ENCODE measurements at places on chromosomes 12 and 14.

GRCh38 chr14:104474495-104475213 lies 104.9 kb upstream of the C14orf180 start:
- DNase-seq, result no peak

GRCh38 chr12:69502345-69503081 lies 32.3 kb downstream of the FRS2 start:
- DNase-seq, result no peak

DNA sequence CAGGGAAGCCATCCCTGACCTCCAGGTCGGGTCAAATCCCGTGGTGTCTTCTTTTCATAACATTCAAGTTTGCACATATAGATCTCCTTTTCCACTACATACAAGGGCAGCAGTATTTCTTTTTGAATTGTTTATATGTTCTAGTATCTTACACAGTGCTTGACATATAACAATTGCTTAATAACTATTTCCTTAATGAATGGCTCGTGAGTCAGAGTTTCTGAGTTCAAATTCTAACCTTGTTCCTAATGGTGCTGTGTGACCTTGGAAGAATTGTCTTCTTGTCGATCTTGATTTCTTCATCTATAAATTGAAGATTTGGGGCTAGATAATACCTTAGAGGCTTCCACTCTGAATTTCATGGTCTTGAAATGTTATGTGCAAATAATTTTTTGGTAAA lies 57.2 kb upstream of the PELI2 start:
- DNase-seq, result no peak

DNA sequence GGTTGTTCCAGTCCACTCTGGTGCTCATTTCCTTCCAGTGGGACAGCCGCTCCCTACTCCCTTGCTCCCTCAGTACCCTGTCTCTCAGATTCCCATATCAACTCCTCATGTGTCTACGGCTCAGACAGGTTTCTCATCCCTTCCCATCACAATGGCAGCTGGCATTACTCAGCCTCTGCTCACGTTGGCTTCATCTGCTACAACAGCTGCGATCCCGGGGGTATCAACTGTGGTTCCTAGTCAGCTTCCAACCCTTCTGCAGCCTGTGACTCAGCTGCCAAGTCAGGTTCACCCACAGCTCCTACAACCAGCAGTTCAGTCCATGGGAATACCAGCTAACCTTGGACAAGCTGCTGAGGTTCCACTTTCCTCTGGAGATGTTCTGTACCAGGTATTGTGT lies 69.9 kb downstream of the RAD52 start:
- DNase-seq, result no peak

DNA sequence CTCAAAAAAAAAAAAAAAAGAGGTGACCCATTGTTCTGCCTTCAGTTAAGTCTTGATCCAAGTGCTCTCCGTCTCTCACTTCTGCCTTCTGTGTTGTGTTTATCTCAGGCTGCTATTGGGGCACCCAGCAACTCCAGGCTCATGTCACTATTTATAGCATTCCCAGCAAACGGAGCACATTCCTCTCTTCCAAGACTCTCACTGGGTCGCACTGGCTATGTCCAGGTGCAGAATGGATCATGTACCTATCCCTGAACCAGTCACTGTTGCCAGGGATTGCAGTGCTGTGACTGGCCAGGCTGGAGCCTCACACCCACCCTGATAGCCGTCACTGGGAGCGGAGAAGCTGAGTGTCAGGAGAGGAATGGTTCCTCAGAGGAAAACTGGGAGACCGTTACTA lies 31.2 kb downstream of the RHOF start:
- no peak for DNase-seq

- DNase-seq, result no peak
These were observed 2.5 kb downstream of the ANG start for GRCh38 chr14:20690848-20691640.

- no peak for DNase-seq
These were observed 206.4 kb upstream of the FKBP4 start for GRCh38 chr12:2588345-2588744.

- no peak for DNase-seq
These were observed 32.8 kb downstream of the COX8C start for GRCh38 chr14:93379831-93380230.

GRCh38 chr14:64082837-64083236 lies 211.3 kb downstream of the ESR2 start:
- DNase-seq, result no peak

DNA sequence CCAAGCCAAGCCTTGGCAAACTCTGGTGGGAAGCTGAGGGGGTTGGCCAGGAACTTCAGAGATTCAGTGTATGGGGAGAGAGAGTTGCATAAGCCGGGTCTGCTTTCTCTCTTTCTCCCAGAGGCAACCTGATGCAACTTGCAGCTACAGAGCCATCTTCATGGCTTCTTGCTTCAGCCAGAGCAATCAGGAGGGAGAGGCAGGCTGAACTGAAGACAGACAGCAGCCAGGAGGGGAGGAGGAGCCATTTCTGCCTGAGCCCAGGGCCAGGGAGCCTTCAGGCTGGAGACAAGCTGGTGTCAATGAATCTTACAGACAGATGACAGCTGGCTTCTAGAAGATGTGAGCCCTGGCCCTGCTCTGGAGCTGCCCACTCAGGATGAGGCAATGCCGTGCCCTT lies 18.7 kb downstream of the NPC2 start:
- DNase-seq, result no peak

DNA sequence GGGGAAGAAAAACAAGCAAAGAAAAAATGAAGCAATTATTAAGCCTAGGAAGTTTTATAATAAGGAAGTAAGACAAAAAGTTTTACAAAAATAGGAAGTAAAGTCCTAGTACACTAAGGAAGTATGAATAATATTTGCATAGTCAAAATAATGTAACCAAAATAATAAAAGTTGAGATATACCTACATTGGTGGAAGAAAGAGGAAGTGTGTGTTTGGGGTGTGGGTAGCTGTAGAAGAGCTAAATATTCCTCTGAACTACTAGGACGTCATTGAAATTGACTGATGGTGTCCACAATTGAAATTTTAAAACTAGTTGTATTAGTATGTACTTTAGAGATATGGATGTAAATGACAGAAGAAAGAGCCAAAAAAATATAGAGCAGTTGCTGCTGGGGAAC lies 228.4 kb upstream of the OTX2 start:
- no peak for DNase-seq

DNA sequence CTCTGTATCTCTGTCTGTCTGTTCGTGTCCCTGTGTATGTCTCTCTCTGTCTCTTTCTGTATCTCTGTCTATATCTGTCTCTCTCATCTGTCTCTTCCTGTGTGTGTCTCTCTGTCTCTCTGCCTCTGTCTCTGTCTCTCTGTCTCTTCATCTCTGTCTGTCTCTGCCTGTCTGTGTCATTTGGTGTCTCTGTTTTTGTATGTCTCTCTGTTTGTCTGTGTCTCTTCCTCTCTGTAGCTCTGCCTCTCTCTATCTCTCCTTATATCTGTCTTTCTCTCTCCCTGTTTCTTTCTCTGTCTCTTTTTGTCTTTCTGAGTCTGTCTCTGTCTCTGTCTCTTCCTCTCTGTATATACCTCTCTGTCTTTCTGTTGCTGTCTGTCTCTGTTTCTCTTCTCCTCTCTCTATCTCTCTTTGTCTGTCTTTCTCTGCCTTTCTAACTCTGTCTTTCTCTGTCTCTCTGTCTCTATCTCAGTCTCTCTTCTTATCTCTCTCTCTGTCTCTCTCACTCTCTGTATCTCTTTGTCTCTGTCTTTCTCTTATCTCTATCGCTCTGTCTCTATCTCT lies 50.2 kb downstream of the TMEM121 start:
- DNase-seq, result no peak

DNA sequence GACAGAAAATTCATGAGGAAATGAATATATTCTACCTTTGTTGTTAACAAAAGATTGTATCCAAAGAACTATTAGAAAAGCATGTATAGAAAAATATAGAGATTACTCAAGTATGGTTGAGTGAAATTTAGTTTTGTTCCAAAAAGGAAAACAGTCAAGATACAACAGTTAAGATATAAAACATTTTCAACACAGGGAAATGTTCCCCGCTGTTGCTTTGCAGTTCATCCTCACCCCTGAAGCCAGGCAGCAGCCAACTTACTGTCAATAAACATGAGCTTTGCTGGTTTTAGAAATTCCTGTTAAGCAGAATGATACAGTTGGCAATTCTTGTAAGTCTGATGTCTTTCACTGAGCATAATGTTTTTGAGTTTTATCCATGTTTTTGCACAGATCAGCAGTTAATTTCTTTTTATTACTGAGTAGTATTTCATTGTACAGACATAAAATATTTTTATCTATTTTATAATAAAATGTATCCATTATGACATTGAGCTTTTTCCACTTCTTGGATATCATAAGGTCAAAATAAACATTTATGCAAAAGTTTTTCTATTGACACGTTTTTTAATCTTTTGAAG lies 1.2 kb upstream of the CLEC2B start:
- no peak for DNase-seq

- DNase-seq, result no peak
These were observed 11.0 kb downstream of the TPCN1 start for GRCh38 chr12:113232089-113232839.

DNA sequence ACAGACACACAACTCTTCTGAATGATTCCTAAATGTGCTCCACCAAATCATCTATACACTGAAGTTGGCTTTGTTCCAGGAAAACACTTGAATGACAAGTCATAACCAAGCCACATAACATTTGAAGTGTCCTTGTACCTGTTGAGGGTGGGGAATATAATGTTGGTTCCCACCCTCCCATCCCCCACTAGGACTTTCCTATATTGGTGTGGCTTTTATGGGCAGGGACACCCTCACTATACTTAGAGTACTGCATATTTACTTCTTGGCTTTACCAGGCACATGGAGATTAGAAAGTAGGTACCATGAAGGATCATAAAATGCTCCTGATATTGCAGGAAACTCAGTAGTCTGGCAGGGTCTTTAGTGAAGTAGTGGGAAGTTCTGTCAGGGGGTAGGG lies 9.7 kb upstream of the BHLHE41 start:
- DNase-seq, result no peak

- no peak for DNase-seq
These were observed 317.5 kb upstream of the KITLG start for GRCh38 chr12:88897723-88898122.

Measured in mesenteric fat pad (tissue), 1 donor.